Fibroblast of lung (primary cell): ENCODE measurements at places on chromosomes 13 and 19. TPM values are rescaled to one million over a fixed set of nuclear protein-coding genes. Genes with fewer than 3 reads are reported as not detected.

DNA sequence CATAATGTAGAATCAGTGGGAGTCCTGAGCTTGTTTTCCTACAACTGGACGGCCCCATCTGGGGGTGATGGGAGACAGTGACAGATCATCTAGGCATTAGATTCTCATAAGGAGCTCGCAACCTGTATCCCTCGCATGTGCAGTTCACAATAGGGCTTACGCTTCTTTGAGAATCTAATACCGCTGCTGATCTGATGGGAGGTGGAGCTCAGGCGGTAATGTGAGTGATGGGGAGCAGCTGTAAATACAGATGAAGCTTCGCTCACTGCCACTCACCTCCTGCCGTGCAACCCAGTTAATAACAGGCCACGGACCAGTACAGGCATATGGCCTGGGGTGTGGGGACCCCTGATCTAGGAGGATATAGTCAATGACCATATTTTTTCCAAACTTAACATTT is 38.8 kb downstream of the RCBTB1 start:
- H3K27me3 ChIP-seq, result no peaks in the 10 kb centered on the region
- DNase-seq, result no peak
- no peak overlapping the region for H3K27ac ChIP-seq
- no peak overlapping the region for H3K4me3 ChIP-seq
- no peaks in the 10 kb centered on the region for H3K36me3 ChIP-seq

The SIAH3 gene
- not detected in 2 replicates for total RNA-seq

The IL4I1 gene
- total RNA-seq, result 1.2 and 1.5 TPM in 2 replicates

- H3K27me3 ChIP-seq, result peaks cover 14% of the 10 kb centered on the region
- H3K36me3 ChIP-seq, result no peaks in the 10 kb centered on the region
- H3K27ac ChIP-seq, result no peak overlapping the region
- H3K4me1 ChIP-seq, result no peaks in the 10 kb centered on the region
- no peak for DNase-seq
Measured at GRCh38 chr19:35253316-35254286, 4.8 kb downstream of the LSR start.

- H3K27me3 ChIP-seq, result no peaks in the 10 kb centered on the region
- H3K4me1 ChIP-seq, result peaks cover 7% of the 10 kb centered on the region
Measured at GRCh38 chr19:36489920-36490415, 607 bp upstream of the ZNF566 start.

DNA sequence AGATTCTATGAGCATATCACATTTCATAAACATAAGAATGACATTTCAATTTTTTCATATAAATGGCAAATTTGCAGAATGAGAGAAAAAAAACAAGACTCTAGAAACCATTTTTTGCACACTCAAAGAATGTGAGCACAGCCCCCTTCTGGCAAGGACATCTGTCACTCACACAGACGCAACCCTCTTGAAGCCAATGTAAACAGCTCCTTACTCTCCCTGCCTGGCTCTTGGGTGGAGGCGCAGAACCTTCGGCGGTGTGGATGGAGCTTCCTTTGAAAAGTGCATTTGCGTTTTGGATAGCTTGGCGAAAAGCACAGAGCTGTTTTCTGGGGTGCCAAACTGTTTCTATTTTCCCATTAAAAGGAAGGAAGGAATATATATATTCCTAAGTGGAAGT is 367.6 kb upstream of the TSHZ3 start:
- no peak for DNase-seq
- H3K27ac ChIP-seq, result no peak overlapping the region
- no peaks in the 10 kb centered on the region for H3K27me3 ChIP-seq
- H3K4me1 ChIP-seq, result no peaks in the 10 kb centered on the region
- H3K36me3 ChIP-seq, result no peaks in the 10 kb centered on the region

DNA sequence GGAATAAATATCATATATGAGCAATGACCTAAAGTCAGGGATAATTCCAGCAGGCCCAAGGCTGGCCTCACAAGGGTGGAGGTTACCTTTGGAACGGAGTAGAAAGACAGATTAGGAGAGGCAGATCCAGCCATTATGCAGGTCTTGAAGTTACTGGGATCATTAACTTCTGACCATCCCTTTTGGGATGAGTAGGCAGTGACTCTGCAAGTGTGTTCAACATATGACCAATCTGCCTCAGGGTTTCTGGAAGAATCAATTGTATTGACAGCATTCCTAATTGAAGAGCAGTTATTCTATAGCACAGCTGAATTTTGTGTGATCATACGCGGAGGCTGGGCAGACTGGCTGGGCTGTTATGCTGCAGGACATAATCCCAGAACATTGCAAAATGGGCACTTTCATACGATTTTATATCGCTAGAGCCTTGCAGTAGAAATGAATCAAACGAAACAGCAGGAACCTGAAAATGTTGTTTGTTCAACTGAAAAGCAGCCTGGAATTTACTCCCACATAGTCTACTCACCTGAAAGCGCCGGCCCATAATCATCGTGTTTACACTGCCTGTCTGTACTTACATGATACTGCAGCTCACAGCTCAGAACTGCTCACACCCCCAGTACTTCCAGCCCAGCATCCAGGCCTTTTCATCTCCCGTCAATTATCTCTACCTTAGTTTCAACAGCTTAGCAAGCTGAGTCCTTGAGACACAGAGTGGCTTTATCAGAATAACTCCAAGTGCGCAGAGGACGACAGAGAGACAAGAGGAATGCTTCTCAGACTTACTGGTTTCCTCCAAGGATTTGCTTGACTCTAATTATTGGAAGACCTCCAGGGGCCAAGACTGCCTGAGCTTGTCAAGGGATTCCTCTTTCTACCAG is 556.1 kb downstream of the EFNB2 start:
- no peaks in the 10 kb centered on the region for H3K36me3 ChIP-seq
- no peak overlapping the region for H3K27ac ChIP-seq
- H3K4me3 ChIP-seq, result no peak overlapping the region
- no peak for DNase-seq
- no peaks in the 10 kb centered on the region for H3K27me3 ChIP-seq

DNA sequence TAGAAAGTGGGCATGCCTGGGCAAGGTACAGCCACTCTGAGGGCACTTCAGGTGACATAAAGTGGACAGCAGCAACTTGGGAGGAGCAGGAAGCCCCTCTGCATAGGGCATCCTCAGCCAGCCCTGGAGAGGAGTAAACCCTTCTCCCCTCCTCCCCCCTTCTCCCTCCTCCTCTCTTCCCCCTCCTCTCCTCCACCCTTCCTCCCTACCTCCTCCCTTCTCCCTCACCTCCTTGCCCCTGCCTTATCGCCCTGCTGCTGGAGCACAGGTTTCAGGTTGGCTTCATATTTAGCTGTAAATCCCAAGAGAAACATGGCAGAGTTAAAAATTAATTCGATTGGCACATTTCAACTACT is 30.5 kb upstream of the ATP12A start:
- H3K4me1 ChIP-seq, result no peaks in the 10 kb centered on the region
- no peaks in the 10 kb centered on the region for H3K27me3 ChIP-seq
- no peak overlapping the region for H3K27ac ChIP-seq
- H3K4me3 ChIP-seq, result no peak overlapping the region

GRCh38 chr13:104024416-104025170 is 958.4 kb upstream of the SLC10A2 start:
- no peaks in the 10 kb centered on the region for H3K36me3 ChIP-seq
- peak; percentile 49 for DNase-seq
- H3K4me1 ChIP-seq, result no peaks in the 10 kb centered on the region
- no peak overlapping the region for H3K27ac ChIP-seq
- no peaks in the 10 kb centered on the region for H3K27me3 ChIP-seq
- H3K4me3 ChIP-seq, result no peak overlapping the region

The ATP13A1 gene
- 22.6 and 25.4 TPM in 2 replicates for total RNA-seq

- peak; percentile 81 for DNase-seq
- no peaks in the 10 kb centered on the region for H3K27me3 ChIP-seq
- H3K4me1 ChIP-seq, result peaks cover 4% of the 10 kb centered on the region
- no peak overlapping the region for H3K4me3 ChIP-seq
- no peaks in the 10 kb centered on the region for H3K36me3 ChIP-seq
Measured at GRCh38 chr13:101346161-101346560, 70.1 kb downstream of the NALCN start.

GRCh38 chr13:86172961-86173360 is 373.7 kb upstream of the SLITRK6 start:
- no peak overlapping the region for H3K4me3 ChIP-seq
- no peak for DNase-seq
- no peak overlapping the region for H3K27ac ChIP-seq
- no peaks in the 10 kb centered on the region for H3K36me3 ChIP-seq
- no peaks in the 10 kb centered on the region for H3K27me3 ChIP-seq
